Skeletal muscle tissue (tissue), 5 donors: ENCODE measurements at places on chromosomes 5 and 9. TPM values are rescaled to one million over a fixed set of nuclear protein-coding genes. Genes with fewer than 3 reads are reported as not detected.

The SLC36A3 gene
- not detected for total RNA-seq

The SHISAL2B gene
- not detected for total RNA-seq

The FCN2 gene
- 1.0 TPM for total RNA-seq

The ELOVL7 gene
- total RNA-seq: 0.52 TPM

The LCP2 gene
- total RNA-seq: 6.8 TPM

The SLC36A2 gene
- under 0.01 TPM for total RNA-seq

The SPINK13 gene
- not detected for total RNA-seq

The TBC1D2 gene
- total RNA-seq: 0.52 TPM

The MEF2C gene
- 464 TPM for total RNA-seq

The MEIKIN gene
- total RNA-seq: 0.52 TPM
